ENCODE measurements at places on chromosomes 5 and 9.

DNA sequence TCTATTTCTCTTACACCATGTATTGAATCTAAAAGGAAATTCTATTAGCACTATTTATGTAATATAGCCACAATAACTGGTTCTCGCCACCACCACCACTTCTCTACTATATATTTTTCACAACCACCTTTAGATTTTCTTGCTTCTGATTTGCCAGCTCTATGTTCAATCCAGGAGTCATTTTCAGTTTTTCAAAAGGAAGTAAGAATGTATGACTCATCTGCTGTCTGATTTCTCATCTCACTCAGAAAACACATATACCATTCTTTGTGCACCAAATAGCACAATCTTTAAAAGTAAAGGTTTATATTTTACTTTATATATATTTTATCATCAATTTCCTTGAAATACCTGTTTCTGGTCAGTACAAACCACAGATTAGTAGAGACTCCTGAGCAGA, 1127.5 kb downstream of the TAF11L14 start:
- no peak for DNase-seq

- DNase-seq, result no peak
These were observed 10.9 kb downstream of the MAMDC2 start for GRCh38 chr9:70054521-70054920.

DNA sequence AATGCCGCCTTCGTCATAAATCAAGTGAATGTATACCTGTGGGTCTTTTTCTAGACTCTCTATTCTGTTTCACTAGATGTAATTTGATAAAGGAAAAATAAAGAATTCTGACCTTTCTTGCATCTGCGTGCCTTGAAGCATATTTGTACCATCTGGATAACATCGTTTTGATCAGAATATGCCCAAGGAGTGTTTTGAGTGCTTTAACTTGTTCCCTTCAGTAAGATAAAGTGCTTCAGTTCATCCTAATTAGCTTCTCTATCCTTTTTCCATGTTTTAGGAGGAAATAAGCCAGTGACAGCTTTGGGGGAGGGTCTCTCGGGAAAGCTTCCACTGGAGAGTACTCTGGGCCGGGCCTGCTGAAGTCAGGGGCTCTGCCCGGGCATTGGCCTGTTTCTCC, 113.5 kb upstream of the DAP start:
- DNase-seq, result no peak

- DNase-seq, result no peak
These were observed 431.9 kb downstream of the DMAC1 start for GRCh38 chr9:7367726-7368125.

GRCh38 chr5:78821536-78822021, 163.5 kb downstream of the ARSB start:
- no peak for DNase-seq

- DNase-seq, result no peak
These were observed 92.3 kb downstream of the GAS1 start for GRCh38 chr9:86854898-86855523.

DNA sequence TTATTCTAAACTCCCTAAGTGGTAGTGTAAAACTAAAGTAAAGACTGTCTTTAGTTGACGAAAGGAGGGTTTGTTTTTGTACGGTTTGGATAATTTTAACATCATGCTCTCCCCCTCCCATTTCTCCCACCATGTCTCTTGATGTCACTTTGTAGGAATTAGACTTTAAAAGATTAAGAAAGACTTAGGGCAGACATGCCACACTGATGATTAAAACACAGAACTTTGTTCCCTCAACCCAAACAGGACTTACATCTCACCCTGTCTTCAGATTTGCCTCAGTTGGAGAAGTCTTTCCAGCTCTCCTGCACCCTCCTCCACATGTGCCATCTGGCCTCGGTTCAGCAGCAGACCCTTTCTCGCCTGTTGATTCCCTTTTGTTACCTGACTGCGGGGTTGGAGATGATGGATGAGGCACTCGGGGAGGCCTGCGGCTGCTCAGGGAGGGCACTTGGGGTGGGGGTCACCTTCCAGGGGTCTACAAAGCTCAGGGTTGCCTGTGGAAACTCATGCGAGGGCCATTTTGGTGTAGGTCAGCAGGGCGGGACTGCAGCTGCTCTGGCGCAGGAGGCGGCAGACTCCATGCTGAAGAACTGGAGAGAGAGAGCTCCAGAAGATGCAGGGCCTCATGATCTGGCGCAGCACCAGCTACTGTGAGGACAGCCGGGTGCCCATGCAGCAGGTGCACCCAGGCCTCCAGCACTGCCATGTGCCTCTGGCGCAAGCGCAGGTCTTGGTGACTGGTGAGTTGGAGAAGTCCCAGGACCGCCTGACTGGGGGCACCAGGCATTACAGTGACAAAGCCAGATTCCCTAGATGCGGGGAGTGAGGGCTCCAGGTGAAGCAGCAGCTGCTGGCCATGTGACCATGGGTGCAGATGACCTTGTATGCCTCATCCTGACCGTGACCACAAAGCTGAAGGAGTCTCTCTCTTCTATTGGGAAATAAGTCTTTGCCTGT, 24.5 kb upstream of the EXOC3 start:
- no peak for DNase-seq

GRCh38 chr5:31300501-31300900, 107.0 kb downstream of the CDH6 start:
- no peak for DNase-seq

GRCh38 chr5:112668911-112669310, 68.8 kb upstream of the APC start:
- no peak for DNase-seq

DNA sequence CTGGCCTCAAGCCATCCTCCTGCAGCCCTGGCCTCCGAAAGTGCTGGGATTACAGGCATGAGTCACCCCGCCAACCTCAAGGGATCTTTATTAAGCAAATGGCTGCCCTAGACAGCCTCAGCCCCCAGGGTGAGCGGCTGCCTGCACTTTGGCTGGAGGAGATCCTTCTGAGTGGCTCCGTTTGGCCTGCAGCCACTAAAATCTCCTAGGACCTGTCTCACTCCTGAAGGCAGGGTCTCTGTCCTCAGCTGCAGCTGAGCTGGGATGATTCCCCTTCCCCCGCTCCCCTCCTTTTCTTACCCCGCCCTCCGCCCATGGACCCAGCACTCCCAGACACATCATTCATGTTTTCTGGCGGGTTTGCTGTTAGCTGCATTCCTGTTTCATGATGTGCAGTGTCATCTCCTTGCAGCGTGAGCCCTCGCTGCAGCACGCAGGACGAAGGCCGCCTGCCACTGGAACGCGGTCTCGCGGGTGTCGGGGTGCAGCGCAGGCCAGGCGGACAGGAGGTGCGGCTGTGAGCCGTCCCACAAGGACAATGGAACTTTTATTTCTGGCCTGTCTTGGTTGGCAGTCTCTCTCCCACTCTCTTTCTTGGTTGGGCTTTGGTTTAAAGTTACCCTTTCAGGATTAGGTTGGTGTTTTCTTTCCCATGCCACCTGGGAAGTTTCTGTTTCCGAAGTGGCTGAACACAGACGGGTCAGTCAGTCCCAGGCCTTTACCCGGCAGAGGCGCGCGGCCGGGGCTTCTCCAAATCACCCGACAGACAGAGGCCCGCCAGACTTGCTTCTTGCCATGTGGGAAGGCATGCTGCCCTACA, 137.1 kb downstream of the FOXD1 start:
- DNase-seq, result no peak

GRCh38 chr9:113649054-113649453, 185.5 kb downstream of the RGS3 start:
- DNase-seq, result no peak
